Activated T-cell treated with anti-CD3 and anti-CD28 coated beads for 24 hours (primary cell): ENCODE measurements at places on chromosomes 16 and 17.

DNA sequence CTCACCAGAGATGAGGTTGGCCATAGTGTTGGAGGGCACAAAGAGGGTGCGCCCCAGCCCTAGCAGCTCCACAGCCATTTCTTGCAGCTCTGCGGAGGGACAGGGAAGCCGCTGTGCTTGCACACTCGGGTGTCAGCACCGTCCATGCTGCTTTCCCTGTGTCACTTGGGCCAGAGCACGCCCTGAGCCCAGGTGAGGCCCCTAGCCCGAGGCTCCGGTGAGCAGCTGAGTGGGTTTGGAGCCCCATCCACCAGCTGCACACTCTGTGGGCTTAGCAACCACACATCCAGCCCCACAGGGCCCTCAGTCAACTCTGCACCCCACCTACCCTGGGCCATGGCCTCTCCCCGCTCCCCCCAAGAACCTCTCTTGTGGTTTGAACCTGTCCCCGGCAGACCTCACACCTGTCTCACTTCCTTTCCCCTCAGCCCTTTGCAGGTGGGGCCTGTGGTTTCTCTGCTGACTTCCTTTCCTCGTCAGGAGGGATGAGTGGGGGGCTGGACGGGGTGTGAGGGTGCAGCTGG, 20.7 kb downstream of the TMEM235 start:
- no peak for DNase-seq

GRCh38 chr16:85935974-85936760, 37.2 kb downstream of the IRF8 start:
- peak; percentile 73 for DNase-seq

DNA sequence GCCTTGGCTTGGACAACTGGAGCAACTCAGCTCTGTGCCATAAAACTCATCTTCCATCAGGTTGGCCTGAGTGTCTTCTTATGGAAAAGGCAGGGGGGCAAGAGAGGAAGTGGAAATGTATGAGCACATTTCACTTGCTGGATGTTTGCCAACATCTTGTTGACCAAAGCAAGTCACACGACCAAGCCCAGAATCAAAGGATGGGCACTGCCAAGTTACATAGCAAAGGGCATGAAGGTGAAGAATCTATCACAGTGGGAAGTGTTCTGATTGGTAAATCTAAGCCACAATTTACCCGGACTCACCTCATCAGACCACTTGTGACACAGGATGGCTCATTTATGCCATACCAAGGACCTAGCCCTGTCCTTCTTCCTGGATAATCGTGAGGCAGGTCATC, 310.5 kb upstream of the IRX5 start:
- no peak for DNase-seq

GRCh38 chr17:81687770-81688541, 4.1 kb downstream of the HGS start:
- no peak for DNase-seq

DNA sequence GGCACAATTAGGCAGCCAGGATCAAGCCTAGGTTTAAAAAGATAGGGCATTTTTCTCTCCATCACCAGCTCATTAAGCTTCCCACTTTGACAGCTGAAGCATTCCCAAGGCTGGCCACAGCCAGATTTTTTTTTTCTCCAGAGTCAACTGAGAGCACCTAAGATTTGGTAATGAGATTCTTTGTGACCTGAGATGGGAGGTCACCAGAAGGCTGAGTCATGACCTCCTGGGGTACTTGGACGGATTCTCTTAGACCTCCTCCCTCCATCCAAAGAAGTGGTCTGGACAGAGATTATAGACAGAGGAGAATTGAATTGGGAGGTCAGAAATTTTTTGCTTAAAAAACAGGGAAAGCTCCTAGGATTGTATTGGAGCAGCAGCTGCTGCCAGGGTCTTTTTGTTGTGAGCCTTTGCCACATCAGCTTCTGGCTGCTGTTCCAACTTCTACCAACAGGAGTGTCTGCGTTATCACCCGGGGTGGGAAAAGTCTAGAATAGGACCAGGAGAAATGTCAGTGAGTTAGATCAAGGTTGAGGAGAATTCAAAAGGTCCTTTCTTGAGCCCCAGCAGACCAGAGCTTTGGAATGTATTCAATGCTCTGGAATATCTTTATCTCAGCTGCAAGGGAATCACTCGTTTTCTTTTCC, 221.2 kb upstream of the N4BP1 start:
- no peak for DNase-seq

GRCh38 chr17:21211825-21212479, 2.0 kb downstream of the TMEM11 start:
- DNase-seq = no peak
